ENCODE measurements at places on chromosomes 5 and 9.

DNA sequence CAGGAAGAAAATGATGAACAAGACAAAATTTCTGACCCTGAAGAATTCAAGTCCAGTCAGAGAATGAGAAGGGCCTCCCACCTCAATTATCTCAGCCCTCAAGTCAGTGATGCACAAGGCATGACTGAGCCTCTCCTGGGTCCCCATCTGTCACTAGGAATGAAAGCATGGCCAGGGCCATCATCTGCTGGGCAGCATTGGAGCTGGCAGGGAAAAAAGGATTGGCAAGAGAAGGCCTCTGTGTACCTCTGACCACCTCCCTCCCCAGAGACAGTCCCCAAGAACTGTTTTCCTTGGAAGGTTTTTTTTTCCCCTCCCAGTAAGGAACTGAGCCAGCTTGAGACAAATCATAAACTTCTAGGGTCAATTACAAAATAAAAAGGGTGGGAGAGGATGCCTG lies 76.7 kb downstream of the KLHL3 start:
- DNase-seq: no peak

DNA sequence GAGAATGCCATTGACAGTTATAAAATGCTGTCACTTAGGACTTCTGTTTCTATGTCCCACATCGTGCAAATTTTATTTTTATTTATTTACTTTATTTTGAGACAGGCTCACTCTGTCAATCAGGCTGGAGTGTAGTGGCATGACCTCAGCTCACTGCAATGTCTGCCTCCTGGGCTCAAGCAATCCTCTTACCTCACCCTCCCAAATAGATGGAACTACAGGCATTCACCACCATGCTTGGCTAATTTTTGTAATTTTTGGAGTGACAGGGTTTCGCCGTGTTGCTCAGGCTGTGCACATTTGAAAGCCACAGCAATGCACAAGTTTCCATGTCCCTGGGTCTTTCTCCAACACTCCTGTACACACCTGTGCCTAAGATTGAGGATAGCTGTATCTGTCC lies 51.8 kb downstream of the ADAMTS16 start:
- no peak for DNase-seq

- DNase-seq: peak; percentile 83
These were observed 51.2 kb upstream of the GGTA1 start for GRCh38 chr9:121550569-121551512.

DNA sequence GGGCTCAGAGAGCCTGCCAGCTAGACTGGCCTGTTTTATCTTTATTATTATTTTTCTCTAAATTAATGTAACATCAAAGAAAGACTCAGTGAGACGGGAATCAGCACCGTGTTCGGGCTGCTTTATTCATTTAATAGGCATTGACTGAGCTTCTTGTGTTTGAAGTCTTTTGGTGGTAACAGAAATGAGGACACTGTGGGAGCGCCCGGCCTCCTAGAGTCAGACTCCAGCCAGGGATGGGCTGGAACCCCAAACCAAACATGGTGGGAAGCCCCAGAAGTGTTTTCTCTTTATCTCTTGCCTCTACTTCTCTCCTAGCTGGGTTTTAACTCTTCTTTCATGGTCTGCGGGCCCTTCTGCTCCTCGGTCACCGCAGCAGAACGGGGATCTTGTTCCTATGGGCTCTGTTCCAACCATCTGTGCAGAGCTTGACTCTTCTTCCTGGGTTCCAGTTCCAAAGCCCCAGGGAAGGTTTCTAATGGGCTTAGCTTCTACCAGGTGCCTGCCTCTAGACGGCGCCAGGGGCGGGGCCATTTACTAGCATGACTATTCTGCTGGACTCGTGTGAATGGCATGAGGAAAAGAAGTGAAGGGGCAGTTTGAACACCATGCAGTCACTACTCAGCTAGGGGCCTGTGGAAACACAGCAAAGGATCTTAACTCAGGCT lies 123.8 kb downstream of the FGF18 start:
- DNase-seq: no peak

- DNase-seq: no peak
These were observed 365.1 kb upstream of the PRR16 start for GRCh38 chr5:120098902-120099535.

GRCh38 chr5:99543841-99544240 lies 615.0 kb upstream of the CHD1 start:
- DNase-seq: no peak

- no peak for DNase-seq
These were observed 62.9 kb downstream of the ZNF354C start for GRCh38 chr5:179123109-179123426.

- no peak for DNase-seq
These were observed 66.0 kb downstream of the KLF4 start for GRCh38 chr9:107423540-107423939.

- DNase-seq: no peak
These were observed 14.7 kb upstream of the CSF1R start for GRCh38 chr5:150101023-150101422.

DNA sequence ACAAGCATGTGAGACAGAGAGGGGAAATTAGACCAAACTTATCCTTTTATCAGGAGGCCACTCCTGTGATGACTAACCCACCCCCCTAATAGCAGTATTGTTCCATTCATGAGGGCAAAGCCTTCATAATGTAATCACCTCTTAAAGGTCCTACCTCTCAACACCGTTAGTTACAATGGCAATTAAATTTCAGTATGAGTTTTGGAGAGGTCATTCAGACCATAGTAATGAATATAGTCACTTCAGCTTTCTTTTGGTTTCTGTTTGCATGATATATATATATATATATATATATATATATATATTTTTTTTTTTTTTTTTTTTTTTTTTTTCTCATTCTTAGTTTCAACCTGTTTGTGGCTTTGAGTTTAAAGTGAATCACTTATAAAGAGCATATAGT lies 10.5 kb downstream of the ADGRV1 start:
- no peak for DNase-seq

DNA sequence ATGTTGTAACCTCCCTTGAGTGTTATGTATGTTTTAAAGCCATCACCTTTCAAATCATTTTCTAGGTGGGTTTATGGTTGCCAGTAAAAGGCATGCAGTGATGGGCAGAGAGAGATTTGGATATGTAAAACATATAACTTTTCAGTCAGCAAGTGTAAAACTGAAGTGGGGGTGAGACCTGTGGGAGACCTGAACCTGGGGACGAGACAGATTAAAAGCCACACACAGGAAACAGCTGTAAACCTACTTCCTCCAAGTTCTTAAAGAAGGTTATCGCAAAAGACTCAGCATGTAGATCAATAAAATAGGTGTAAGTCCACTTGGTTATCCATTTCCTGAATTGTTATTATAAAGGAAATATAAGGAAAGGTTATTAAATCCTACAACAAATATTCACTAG lies 76.6 kb downstream of the YIPF5 start:
- DNase-seq: no peak

DNA sequence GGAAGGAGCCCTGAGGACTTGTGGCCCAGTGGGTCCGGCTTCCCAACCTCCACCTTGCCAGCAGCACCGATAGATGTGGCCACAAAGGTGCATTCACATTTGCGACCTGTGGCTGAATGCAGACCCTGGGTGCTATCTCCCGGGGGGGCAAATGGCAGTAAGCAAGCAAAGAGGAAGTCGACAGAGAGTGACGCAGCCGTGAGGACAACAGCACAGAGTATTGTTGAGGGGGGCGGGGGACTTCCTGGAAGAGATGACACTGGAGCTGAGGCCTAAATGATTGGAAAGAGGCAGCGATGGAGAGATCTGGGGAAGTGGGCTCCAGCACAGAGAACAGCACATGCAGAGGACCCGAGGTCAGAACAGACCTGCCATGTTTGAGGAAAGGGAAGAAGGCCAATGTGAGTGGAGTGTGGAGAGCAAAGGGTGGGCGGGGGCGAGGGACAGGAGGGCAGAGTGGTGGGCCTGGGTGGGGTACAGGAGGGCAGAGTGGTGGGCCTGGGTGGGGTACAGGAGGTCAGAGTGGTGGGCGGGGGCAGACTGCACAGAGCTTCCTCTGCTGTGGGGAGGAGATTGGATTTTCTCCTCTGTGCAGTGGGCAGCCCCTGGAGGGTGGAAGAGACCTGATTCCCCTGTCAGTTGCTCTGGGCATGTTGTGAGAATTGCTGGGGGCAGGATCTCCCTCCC lies 42.6 kb downstream of the ADAMTS2 start:
- DNase-seq: no peak

DNA sequence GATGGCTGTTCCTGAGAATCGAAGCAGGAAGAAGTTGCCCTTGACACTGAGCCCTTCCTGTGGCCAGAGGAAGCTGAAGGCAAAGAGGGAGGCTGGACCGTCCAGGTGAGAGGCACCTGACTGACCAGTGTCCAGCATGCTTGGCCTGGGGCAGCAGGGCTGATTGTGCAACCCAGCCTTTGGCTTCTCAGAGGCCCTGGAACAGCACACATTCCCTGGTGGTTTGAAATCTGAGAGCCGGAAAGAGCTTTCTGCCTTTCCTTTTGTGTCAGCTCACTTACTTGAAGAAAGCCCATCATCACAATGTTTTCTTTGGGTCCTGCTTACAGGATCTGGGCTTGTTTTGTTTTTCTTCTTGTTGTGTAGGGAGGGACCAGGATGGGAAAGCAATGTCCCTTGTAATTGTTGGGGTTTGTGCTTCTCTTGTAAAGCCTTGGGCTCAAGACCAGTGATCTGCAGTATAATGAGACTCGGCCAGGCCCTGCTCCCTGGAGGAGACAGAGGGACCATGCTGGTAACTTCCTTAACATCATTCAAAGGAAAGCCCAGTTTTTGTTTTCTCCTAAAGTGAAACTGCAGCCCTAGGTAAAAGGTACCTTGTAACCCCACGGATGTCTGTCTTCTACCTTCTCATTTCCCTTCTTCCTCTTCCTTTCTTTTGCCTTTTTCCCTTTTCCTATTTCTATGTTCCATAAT lies 213.7 kb downstream of the NXNL2 start:
- DNase-seq: no peak

- DNase-seq: no peak
These were observed 248.3 kb upstream of the CCNG1 start for GRCh38 chr5:163189023-163189553.

DNA sequence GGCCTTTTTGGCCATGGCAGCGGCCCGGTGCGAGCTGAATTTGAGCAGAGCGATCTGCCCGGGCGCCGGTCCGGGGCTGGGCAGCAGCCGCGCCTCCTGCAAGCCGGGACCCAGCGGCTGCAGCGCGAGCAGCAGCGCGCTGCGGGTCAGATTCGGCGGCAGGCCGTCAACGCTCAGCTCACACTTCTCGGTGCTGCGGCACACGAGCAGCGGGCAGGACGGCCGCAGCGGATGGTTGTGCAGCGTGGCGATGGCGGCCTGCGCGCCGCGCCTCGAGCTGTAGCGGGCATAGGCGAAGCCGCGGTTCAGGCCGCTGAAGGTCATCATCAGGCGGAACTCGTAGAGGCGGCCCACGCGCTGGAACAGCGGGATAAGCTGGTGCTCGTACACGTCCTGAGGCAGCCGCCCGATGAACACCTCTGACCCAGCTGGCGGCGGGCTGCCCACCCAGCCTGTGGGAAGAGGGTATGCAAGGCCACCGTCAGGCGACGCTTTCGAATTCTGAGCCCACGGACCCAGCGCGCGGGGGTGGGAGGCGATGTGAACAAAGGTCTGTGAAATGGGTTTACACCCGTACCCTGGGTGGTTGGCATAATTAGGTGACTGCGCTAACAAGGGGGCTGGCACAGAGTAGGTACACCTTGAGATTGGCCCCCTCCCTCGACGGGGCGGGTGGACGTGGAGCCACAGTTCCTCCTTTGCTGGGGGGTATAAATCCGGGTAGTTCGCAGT lies 755 bp downstream of the DND1 start:
- DNase-seq: no peak

DNA sequence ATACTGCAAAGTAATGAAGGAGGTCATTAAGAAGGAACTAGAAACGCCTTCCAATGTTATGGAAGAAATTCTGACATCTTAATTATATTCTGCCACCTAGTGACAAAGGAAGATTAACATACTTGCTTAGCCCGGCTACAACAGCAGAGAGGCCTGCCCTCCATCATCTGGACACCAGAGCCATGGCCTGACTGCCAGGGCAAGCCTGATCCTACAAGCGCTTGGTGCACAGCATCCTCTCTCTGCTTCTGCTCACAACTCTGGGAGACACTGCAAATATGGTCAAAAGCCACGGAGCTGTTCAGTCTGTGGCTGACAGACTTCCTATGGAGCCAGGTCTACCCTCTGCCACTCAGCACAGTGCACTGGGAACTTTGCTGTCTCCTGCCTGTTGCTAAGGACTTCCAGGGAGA lies 87.3 kb upstream of the SLC44A1 start:
- DNase-seq: peak; percentile 60

DNA sequence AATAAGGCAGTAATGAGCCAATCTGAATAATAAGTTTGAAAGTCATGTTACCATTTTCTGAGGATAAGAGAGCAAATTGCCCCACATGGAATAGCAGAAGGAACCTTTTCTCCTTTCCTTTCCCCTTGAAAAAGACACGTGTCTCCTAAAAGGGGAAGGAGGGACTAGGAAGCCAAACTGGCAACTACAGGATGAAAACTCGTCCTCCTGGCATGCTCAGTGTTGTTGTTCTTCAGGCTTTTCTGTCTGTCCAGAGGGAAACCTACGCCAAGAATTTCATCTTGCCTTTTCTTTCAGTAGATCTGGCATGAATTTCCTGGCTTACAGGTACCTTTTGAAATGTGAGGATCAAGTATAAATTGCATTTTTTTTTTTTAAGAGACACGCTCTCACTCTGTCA lies 355.9 kb upstream of the TLE4 start:
- no peak for DNase-seq

DNA sequence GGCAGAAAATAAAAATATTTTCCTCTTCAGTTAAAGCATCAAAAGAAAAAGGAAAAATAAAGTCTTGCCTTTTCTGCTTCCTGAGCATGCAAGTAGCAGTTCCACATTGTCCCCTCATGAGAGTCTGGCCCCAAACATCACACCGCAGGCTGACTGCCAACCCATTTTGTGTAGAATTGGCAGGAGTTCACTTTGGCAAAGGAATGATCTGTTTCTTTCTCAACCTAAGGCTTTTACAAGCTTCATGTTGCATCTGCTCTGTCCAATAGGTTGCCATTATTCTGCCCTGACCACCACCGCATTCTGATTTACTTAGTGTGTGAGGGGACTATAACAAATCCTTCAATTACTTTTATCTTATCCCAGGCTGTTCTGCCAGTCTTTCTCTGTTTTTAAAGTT lies 249.5 kb downstream of the ISL1 start:
- DNase-seq: no peak

DNA sequence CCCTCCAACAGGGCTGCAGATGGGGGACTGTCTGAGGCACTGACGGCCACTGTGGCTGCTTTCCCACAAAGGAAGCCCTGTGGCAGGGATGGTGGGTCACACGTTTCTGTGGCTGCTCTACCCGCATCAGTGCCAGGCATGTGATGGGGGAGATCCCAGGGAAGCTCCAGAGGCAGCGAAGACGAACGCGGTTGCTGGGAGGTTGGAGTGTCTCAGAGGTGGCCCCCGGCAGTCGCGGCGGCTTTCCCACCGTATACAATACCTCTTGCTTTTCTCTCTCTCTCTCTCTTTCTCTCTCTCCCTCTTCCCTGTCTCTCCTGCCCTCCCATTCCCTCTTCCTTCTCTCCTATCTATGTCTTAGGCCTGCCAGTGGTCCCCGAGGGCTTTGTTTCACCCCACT lies 56.7 kb downstream of the CYFIP2 start:
- no peak for DNase-seq

- DNase-seq: no peak
These were observed 203.9 kb downstream of the FBN2 start for GRCh38 chr5:128334010-128334716.
